NCI-H1417 treated with DMSO at 0.1 percent for 48 hours (cell line): ENCODE measurements at places on chromosomes 7 and 10.

- DNase-seq: no peak
These were observed 28.0 kb downstream of the SIRT1 start for GRCh38 chr10:67912331-67912946.

DNA sequence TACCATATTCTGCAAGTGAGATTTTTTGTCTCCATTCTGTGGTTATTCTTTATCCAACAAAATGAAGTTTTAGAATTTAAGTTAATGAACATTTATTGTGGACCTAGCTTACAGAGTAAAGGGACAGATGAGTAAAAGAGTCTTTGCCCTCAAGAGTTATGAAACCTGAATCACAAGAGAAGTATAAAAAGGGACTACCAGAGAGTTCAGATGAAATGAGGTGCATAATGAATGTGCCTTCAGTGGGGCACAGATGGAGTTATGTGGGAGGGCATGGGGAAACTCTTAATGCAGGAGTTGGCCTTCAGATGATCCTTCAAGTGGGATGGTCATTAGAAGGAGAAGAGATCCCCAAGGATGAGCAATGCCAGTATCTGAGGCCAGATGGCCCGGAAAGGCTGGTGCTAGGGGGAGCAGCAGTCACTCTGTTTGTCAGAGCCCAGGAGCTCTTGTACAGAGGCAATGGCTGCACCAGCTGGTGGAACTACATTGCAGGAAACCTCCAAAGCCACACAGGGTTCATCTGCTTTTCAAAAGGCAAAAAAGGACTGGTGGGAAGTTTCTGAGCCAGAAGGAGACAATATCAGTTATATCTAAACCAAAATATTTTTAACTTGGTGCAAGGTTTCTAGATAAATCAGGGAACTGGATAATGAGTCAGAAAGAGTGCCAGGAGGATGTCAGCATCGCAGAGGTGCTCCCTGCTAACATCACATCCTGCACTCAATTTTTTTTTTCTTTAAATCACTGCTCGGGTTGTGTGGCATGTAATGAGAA is 162.0 kb downstream of the KLF6 start:
- no peak for DNase-seq

DNA sequence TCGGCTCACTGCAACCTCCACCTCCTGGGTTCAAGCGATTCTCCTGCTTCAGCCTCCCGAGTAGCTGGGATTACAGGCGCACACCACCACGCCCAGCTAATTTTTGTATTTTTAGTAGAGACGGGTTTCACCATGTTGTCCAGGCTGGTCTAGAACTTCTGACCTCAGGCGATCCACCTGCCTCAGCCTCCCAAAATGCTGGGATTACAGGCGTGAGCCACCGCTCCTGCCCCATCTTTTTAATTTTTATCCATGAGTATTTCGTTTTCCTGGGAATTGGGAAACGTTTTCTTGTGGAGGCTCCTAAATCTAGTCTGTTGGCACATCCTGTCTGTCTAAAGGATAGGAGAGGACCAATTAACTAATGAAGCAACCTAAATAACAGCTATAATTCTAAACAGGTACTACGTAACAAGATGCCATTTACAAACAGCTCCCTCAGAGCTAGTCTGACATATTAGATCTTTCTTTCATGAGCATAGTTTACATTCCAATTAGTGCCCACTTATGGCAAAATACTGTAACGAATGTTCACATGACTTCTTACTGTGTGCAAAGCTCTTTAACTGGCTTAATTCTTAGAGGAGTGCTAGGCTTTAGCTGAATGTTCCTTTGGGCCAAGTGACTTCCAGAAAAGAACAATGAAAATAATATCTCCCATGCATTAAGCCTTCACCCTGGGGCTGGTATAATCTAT is 151.0 kb upstream of the YAE1 start:
- DNase-seq: no peak

- no peak for DNase-seq
These were observed 36.0 kb upstream of the ABCB4 start for GRCh38 chr7:87511510-87511909.

DNA sequence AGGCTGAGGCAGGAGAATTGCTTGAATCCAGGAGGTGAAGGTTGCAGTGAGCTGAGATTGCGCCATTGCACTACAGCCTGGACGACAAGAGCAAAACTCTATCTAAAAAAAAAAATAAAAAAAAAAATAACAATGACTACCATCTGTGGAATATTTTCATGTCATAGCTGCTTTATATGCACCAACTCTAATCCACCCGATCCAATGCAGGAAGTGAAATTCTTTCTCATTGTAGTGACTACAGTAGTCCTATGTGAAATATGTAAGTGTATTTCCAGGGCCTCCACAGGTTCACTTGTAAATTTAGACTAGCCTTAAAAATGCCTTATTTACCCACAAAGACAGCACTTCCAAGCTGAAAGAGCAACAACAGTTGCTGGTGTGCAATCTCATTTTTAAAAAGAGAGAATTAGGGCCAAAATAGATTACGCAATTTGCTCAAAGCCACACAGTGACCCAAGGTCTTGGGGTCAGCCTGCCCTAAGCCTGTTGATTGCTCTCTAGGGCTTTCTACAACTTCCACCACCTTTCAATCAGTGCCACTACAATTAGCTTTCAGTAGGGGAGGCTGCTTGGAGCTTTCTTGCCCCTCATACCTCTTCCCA is 25.8 kb upstream of the EGFR start:
- no peak for DNase-seq

DNA sequence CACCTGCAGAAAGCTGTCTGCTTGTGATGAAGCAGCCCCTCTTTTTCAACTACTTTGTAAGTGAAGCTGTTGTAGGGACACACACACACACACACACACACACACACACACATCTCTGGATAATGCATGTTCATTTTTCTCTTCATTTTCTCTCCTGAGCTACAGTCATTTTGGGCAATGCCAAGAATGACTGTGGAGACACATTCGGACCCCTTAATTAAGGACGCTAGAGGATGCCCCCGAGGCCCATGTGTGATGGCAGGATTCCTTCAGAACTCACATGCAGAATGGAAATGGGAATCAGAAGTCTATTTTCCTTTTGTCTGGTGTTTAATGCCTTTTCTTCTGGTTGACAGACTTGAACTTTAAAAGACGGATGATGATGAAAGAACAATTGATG is 56.6 kb downstream of the CLRN3 start:
- DNase-seq: no peak

DNA sequence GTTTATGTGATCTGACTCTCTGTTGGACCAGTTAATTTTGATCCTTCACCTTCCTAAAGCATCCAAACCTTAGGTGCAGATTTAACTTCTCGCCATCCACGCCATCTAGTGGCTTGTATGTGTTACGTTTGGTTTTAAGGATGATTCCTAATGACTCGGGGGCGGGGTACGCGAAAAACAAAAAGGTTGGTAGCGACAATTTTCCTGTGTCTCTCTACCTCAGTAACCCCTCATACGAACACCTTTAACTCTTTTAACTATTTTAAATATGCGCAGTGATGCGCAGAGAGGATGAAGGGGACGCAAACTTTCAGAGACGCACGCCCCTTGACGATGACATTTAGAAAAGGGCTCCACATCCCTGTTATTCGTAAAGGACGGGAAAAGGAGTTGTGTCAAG is 714 bp upstream of the KCND2 start:
- DNase-seq: peak; percentile 58

- DNase-seq: no peak
These were observed at the start of gene PRKAG2 for GRCh38 chr7:151876899-151877777. PRKAG2 (minus strand) TSS chr7:151877115; CDS start chr7:151876620, 495 bp downstream.

- no peak for DNase-seq
These were observed 51.9 kb upstream of the COMTD1 start for GRCh38 chr10:75287697-75288096.
